Activated CD4-positive, alpha-beta T cell treated with anti-CD3 and anti-CD28 coated beads, Interleukin-2, Interleukin-4, amounts not matched to agents 100 ng/mL and 50 ng/mL, durations not matched to agents 16 hours and 8 hours (primary cell): ENCODE measurements at places on chromosomes 1 and 21.
A peak's percentile ranks its signal among the peaks of the same experiment; 100 is the strongest.

DNA sequence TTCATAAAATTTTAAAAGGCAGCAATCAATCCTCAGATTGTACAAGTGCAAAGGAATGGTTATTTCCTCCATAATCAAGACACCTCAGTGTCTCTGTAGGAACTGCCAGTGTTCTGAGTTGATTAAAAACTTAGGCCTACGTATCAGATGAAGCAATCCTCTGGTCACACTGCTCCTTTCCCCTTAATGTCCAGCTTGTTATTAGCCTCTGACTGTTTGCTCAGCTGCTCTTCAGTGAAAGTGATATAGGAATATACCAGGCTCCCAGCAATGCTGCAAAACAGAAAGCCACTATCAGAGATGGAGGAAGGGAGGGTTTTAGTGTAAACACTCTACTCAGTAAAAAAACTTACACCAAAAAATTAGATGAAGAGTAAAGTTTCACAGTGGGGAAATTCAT lies 49.8 kb downstream of the SLC35D1 start:
- DNase-seq, result no peak

- DNase-seq, result no peak
Measured at GRCh38 chr1:179126338-179127060, 44.6 kb downstream of the TOR3A start.

DNA sequence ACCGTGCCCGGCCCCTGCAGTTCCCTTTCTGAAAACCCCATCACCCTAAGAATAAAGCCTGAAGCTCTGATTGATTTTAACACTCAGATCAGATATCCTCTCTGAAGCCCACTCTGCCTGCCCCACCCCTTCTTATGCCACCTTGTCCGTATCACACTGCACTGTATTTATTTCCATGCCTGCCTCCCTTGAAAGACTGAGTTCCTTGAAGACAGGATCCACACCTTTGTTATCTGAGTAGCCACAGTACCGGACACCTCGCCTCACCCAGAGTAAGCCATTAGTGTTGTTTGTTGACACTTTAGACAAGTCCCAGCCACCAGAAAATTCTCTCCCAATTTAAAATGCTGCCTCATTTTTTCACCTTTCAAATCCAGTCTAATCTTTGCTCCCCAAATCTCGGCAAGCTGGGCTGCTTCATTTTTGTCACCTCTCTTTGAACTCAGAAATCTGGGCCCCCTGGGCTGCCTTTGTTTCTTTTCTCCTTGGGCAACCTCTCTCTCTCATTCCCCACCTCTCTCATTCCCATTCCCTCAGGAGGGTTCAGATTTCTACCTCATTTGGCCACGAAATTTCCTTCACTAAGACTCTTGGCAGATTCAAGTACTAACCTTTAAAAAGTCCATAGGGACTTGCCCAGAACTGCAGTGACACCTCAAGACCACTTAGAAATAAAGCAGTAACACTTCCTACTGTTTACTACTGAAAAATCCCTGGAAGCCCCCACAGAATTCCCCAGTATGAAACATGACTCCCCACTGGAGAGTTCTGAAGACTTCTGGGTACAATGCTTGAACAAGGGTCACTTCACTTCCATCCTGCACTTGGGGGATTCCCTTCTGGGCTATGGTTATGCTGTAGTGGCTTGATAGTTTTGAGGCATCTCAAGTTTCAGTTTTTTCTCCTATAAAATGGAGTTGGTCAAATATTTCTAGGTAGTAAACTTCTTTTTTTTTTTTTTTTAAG lies 8.7 kb upstream of the PPP1R15B start:
- no peak for DNase-seq

DNA sequence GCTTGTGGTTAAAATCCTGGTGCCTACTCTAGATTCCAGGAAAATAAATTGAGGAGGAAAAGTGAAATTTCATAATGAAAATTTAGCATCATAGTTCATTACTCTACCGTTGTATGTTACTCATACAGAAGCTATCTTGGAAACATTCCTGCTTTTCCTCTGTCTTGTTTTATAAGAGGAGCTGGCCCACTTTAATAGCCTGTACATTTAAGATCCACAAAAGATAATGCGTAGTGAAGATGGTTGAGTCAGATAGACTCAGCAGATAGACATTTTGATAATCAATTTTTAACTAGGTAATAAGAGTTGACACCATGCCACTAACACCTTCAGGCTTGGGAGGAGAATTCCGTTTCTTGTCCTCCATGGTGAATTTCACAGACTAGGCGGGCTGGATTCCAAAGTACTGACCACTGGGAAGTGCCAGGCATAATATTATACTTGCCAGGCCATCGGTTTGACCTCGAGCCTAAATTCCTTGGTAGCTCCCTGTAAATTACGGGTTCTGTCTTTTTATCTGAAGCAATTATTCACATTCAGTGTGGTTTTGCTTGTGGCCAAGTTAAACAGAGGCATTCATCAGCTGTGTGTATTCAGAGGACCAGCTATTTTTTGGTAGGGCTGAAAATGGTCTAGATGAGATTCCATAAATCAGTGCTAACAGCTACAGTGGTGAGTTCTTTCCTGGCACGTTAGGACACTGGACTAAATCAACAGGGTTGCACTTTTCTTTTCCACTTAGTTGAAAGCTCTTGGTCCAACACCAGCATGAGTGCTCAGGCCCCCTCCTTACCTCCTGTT lies 111.9 kb upstream of the KAZN start:
- DNase-seq, result no peak

- no peak for DNase-seq
Measured at GRCh38 chr1:178683291-178683690, 41.8 kb upstream of the RALGPS2 start.

- no peak for DNase-seq
Measured at GRCh38 chr1:217876896-217877295, 245.8 kb downstream of the SPATA17 start.

GRCh38 chr1:185531838-185532237 lies 202.4 kb upstream of the HMCN1 start:
- DNase-seq, result no peak

- peak; percentile 58 for DNase-seq
Measured at GRCh38 chr1:161382214-161383019, 14.7 kb upstream of the CFAP126 start.

GRCh38 chr1:150663321-150663720 lies 33.6 kb downstream of the GOLPH3L start:
- DNase-seq, result no peak

DNA sequence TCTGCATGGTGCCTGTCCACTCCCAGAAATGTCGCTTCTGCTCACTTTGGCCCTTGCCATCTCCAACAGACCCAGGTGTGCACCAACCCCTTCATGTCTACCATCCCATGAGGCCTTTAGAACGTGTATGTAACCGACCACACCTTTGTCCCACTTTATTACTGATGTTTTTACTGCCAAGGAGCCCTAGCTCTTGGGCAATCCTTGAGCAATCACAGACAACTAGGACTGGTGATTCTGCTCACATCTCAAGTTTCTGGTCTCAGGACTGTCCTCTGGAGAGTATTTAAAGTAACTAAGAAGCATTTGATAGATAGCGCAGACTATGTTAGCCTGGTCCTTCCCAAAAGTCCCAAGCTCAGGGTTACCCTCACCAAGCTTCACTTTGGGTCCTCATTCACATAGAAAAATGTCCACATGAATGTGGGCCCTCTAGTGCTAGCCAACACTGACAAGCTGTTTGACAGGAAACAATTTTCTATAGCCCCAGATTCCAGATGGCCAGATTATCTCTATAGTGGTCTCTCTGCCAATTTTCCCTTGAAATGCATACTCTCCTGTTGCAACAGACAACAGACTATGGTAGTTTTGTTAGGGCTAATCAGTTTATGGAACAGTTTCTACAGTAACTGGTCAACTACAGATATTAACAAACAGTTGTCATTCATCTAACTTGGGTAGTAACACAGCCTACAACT lies 6.9 kb upstream of the TMEM81 start:
- DNase-seq, result no peak

DNA sequence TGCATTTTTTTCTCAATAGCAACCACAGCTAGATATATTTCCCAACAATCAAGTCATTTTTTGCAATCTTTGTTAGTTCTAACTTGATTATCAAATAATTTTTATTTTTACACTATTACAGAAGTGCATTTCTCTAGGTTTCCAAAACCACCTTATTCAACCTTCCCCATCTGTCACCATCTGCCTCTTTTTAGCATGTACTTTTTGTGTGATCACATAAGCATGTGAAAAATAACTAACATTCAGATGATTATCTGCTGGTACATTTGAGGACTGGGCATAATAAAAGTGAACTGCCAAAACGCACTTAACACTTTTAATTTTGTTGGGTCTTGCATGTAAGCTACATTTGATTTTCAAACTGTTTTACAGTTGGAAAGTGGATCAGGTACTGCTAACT lies 291.5 kb downstream of the AKT3 start:
- no peak for DNase-seq

- peak; percentile 64 for DNase-seq
Measured at GRCh38 chr1:39398278-39399021, 93.0 kb upstream of the BMP8A start.

DNA sequence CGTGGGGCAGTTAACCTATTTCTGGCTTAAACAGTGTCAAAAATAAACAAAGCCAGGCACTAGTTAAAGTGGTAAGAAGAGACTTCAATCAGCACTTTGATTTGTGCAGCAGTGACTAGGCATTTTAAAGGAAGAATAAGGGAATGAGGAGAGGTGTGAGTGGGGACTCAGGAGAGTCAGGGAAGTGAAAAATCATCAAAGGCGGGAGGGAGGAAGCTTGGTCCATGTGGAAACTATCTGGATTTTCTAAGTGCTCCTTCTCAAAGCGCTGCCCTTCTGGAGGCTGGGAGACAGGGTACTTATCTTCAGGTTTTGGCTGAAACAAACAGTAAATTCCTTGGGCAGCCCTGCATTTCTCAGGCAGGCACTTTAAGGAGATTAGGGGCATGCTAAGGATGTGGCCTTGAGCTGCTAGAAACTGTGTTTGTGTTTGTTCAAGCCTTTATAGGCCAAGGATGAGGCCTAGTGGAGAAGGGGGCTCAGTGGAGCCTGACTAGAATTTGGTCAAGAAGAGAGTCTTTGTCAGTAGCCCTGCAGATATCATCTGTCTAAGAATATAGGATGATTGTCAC lies 486.5 kb downstream of the SIPA1L2 start:
- DNase-seq, result no peak

DNA sequence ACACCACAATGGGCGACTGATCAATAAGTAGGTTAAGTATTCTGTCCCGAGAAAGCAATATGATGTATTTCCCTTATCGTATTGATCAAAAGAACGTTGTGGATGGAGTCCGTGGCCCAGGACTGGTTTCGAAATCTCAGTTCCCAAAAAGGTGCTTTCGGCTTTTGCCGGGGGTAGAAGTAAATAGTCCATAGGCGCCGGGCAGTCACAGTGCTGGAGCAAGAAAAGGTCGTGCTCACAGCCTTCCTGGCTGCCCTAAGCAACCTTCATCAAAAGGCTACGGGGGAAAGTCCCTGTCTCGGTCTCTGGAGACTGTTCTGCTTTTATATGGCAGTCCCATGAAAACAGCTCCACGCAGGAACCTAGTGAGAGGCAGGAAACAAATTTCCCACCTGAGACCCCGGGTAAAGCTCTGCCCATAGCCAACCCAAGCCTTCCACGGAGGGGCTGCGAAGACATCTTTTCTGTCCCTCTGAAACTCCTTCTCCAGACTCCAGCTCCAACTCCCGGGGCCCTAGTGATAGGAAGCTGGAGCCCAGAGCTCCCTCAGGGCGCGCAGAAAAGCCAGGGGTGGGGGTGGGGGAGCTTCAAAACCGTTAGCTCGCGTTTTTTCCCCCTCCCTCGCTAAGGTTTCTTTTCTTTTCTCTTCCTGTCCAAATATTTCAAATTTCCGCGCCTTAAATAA lies 7.0 kb downstream of the CDKN2C start:
- no peak for DNase-seq

DNA sequence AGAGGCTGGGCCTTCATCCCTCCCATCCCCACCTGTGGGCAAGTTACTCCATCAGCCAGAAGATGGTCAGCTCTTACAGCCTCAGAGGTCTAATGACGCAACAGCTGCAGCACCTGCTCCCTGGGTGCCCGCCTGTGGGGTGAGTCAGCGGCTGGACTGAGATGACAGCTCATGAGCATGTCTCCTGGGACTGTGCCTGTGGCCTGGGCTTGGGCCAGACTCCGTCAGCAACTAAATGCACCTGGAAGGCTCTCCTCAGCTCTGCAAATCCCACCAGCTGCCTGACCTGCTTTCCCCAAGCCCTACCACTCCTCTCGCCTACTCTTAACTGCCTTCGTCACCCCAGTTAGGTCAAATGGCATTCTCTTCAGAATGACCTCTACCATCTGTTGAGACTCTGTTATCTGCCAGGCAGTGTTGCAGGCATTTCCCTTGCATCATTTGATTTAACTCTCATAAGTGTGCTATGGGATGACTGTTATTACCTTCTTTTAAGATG lies 47.7 kb downstream of the ETS2 start:
- no peak for DNase-seq

- no peak for DNase-seq
Measured at GRCh38 chr1:66999640-67000400, 54.1 kb downstream of the SLC35D1 start.

DNA sequence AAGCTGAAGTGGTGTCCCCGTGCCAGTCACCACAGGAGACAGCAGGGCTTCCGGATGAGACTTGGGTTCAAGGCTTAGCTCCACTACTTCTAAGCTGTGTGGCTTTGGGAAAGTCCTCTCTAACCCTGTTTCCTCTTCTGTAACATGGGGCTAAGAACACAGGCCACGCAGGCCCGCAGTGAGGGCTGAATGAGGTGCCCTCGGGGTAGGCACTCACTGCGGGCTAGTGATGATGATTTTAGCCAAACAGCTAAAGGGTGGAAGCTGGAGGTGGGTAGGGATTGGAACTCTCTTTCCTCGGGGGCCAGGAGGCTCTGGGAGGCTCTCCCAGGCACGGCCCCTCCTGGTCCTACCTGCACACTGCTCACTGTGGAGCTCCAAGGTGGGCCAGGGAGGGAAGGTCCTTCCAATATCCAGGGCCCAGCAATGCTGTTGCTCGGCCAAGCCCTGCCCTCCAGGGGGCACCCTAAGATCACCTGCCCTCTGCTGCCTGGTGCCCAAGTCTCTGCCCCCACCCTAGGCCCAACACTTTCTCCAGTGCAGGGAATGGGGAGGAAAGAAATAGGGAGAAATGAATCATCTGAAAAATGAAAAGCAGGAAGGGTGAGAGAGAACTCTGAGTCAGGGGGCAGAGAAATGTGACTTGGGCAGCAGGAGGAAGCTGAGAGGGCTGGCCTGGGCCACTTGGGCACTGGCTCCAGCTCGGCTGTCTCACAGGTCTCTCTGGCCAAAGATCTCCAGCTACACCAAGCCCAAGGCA lies 19.2 kb upstream of the EVA1B start:
- DNase-seq, result no peak

DNA sequence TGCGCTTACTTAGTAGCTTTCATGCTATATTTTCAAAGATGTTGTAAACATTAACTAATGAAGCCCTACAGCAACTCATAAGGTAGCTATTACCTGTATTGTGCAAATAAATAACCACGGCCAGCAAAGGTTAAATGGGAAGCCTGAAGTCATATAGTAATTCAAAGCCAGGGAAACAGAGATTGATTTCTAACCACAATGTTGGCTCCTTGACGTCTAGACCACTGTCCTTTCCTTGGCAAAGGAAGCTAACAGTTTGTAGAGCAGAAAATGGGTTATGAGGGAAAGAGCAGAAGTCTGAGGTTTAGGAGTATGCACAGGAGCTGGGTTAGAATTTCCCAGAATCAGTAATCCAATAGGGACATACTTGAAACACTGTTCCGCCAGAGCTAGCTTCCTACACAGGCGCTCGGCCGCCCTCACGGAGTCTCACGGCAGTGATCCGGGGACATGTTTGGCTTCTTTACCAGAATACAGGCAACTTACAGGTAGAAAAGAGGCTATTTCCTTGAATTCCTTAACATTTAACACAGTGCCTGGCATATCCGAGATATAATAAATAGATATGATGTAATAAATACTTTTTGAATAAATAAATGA lies 298.8 kb upstream of the LYPLAL1 start:
- DNase-seq, result no peak
